H4 (cell line): ENCODE measurements at places on chromosomes 4 and X.
A peak's percentile ranks its signal among the peaks of the same experiment; 100 is the strongest.

- DNase-seq, result no peak
Observed at GRCh38 chr4:46586566-46586965, 196.6 kb upstream of the GABRA2 start.

DNA sequence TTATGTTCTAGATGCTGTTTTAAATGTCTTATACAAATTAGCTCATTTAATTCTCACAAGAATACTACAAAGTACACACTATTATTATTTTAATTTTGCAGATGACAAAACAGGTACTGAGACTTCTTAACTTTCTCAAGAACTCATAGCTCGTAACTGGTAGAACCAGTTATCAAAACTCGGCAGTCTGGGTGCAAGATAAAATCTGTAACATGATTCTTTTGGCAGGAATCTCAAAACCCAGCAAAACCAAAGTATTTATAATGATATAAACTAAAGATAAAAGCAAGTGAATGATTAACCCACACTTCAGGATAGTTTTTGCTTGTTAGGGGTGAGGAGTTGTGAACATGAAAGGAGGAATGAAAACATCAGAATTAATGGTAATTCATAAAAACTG lies 27.6 kb downstream of the CLNK start:
- no peak for DNase-seq

DNA sequence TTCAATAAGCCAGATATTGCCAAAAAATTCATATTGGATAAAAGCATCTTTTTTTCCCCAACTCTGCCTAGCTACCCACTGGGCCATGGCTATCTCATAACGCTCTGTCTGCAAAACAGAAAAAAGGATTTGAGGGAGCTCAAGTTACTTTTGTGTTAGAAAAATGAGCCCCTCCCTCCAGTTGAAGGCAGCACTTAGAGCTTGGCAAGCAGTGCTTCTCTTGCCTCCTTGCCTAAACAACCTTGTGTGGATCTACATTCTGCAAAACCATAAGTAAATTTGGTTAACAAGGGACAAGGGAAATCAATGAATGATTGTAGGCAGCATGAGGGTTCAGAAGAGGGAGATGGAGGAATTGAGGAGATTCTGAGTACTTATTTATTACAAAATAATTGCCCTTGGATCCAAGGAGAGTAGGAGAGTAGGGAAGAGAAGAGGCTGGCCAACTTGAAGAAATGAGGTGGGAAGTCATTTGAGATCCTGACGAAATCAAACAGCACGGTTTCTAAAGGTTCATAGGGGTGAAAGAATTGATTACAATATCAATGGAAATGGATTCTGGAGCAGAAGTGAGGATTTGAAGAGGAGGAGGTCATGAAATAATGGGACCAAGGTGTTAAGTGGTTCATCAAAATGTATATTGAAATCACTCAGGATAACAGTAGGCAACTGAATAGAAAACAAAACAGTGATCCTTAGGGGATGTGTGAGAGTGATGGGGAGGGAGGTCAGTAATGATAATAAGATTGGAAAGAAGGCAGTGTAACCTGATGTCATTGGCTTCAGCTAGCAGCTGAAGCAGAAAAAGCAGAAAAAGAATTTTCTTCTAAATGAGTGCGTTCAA lies 434.8 kb upstream of the IGFBP7 start:
- DNase-seq, result no peak

- DNase-seq, result no peak
Observed at GRCh38 chr4:175805846-175806245, 6.2 kb downstream of the GPM6A start.

DNA sequence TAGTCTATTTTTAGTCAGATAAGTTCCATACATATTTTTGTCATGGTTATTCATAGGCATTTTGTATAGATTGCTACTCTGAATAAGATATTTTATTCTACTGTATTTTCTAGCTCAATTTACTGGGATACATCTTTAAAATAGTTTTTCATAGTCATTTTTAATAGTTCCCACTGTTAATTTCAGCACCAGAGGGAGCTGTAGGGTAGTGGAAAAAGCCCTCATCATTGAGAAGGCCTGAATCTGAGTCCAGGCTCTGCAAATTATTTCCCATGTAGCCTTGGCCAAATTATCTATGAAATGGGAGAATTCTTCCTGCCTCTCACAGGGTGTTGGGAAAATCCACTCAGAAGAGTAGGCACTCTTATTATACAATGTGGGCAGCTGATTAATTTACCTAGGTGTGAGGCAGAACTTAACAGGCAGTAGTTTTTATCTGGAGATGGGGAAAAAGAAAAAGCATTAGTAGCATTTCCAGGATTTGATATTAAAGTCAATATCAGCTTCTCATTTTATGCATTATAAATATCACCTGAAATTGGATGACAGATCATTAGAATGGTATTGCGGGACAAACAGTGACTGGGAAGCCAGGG lies 102.9 kb upstream of the PAQR3 start:
- peak; percentile 27 for DNase-seq

GRCh38 chrX:31007321-31007720 lies 64.5 kb downstream of the FTHL17 start:
- DNase-seq, result no peak

- no peak for DNase-seq
Observed at GRCh38 chr4:67162690-67163089, 382.6 kb downstream of the CENPC start.

- DNase-seq, result no peak
Observed at GRCh38 chr4:1469607-1470392, 63.6 kb upstream of the NKX1-1 start.

DNA sequence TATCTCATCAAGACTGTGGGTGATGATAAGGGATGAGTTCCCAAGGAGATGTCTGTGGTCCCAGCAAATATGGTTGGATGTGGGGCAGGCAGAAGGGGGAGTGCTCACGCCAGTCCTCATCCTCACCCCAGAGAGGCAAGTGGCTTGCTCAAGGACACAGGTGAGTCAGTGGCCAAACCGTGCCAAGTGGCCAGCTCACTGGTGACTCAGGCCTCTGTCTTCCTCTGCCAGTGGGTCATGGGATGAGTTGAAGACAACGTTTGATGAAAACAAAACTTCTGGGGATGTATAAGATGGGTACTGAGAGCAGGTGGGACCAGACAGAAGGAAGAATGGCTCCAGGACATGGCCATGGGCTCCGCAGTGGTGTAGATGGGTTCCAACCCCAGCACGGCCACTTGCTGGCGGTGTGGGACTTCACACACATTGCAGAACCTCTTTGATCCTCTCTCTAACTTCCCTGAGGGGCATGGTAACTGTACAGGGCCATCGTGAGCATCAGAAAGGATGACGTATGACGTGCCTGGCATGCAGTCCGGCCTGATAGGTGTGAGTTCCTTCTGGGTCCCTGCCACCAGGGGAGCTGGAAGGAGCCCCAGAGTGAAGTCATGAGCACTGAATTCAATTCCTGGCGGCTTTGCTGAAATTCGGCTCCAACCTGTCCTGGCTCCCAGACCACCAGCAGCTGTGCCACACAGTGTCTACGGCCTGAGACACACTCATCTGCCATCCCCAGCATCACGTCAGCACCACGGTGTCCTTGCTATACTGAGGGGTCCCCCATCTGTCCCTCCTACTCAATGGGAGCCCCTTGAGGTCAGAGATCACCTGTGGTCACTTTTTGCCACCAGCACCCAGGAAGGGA lies 41.3 kb upstream of the GPR78 start:
- DNase-seq, result no peak

GRCh38 chrX:84168095-84168494 lies 19.9 kb downstream of the RPS6KA6 start:
- no peak for DNase-seq

DNA sequence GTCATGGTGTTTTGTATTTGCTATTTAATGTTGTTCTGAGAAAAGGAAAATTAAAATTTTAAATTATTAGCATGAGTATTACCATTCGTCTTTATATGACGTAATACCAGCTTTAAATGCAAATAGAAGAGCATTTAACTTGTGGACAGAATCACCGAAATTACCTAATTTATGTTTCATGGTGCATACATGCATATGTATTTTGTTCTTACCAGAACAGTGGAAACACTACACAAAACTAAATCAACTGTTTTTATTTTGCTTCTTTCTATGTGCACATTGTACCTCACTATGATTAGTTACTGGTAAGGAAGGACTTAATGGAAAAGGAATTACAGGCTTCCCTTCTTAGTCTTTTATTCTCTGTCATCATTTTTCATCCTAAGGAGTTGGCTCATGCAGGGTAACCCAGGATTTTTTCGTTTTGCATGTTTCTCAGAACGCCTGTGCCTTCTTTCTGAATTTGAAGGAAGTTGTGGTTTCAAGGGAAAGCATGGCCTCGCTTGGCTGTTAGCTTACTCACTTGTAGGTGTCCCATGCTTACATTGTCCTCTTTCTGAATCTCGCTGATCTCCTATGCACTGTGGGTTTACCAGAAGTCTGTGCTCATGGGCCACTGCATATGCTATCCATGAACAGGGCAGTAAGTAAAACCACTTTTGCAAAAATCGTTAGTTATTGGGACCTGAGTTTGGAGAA lies 300.0 kb upstream of the PUDP start:
- no peak for DNase-seq

DNA sequence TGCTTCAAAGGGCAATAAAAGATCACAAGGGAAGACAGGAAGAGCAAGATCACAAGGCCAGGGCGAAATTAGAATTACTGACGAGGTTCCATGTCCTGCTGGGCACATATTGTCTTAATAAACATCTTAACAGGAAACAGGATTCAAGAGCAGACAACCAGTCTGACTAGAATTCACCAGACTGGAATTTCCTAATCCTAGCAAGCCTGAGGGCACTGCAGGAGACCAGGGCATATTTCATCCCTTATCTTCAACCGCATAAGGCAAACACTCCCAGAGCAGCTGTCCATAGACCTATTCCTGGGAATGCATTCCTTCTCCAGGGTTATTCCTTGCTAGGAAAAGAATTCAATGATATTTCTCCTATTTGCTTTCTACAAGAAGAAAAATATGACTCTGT lies 12.4 kb upstream of the TDO2 start:
- no peak for DNase-seq

DNA sequence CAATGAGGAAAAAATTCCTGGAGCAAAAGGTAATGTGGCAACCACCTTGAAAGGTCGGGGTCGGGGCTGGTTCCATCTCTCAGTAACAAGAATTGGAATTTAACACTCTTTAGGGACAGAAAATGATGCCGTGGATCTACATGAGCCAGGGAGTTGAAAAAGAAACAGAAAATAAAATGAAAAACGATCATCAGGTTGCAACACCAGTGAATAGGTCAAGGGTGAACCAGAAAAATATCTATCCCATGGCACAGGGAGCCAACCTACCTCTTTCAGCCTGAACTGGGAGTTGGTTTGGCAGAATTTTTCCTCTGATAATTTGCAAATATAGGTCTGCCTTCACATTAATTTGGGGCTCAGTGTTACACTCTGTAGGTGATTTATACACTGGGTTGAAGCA lies 93.7 kb downstream of the C4orf33 start:
- DNase-seq, result peak; percentile 5

DNA sequence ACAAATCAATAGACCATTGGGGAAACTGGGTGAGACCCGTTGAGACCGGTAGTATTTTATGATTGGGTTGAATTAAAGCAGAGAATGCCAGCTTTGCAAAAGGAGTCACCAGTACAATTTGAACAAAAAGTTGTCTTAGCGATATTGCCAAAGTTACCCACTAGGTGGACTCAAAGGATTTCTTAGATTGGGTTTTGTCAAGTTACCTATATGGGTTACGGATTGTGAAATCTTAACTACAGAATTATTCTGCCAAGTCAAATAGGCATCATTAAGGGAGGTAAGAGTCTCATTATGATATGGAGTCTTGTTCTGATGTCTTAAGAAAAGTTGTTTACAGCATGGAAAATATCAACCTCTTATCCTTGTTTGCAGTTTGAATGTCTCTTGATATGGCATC lies 15.0 kb upstream of the CT47A1 start:
- peak; percentile 36 for DNase-seq

DNA sequence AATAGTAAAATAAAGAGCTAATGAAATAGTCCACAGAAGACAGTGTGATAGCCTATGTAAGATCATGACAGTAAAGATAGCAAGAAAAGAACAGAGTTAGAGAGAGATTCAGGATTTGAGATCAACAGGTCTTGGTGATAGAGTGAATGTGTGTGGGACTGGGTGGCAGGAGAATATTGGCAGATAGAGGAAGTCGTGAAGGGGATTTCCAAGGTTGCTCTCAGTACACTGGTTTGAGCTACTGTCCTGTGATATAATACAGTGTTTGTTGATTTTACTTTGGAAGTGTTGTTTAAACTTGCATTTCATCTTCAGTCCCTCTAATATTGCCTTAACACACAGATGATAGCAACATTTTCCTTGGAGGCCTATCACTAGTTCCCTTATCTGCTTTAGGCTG lies 44.1 kb downstream of the DTHD1 start:
- no peak for DNase-seq

- no peak for DNase-seq
Observed at GRCh38 chrX:115912372-115912897, 258.1 kb upstream of the AGTR2 start.

DNA sequence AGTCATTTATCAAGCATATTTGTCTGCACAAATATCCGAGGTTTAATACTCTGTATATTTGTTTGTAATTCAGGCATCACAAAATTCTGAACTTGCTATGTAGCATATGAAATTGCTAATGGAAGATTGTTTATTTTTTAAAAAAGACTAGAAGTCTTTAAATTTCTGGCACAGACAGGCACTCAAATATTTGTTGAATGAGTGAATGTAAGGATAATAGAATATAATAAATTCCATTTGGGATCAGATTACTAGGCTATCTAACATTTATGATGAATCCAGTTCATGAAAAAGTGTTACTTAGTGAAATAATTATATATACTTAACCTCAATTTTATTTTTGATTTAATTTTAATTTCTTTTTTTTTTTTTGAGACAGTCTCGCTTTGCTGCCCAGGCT lies 30.4 kb upstream of the TEC start:
- DNase-seq, result no peak

GRCh38 chr4:663438-664428 lies 10.3 kb downstream of the ATP5ME start:
- no peak for DNase-seq

- DNase-seq, result peak; percentile 85
Observed at GRCh38 chr4:89737888-89738287, 99.1 kb downstream of the SNCA start.

DNA sequence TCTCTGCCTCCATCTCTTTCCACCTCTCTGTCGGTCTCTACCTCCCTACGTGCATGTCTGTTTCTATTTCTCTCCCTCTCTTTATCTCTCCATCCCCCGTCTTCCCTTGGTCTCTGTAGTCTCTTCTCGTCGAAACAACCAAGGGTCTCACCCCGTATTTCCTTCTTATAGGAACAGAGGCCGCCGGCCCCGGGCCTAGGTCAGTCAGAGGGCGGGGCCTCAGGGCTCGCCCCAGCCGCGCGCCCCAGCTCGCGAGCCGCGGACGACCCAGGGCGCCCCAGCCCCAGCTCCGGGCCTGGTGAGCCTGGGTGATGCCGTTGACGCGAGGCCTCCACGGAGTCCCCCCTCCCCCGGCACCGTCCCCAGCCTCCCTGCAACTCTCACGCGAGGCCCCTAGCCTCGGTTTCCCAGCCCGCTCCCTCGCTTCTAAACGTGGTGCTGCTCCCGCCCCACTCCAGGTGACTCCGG lies 6.6 kb downstream of the TIMM17B start:
- DNase-seq, result no peak
